Epithelial cell of alveolus of lung (primary cell): ENCODE measurements at places on chromosomes 6 and 20. TPM values are rescaled to one million over a fixed set of nuclear protein-coding genes. Genes with fewer than 3 reads are reported as not detected.

CTAGE9 gene
- total RNA-seq: not detected in 2 replicates

FNDC11 gene
- total RNA-seq: 0.78 TPM in 1 of 2 replicates, not detected in the other

STK38 gene
- 15.8 and 18.4 TPM in 2 replicates for total RNA-seq

LY6G6D gene
- not detected in 2 replicates for total RNA-seq

MAS1 gene
- not detected in 2 replicates for total RNA-seq

HTR1B gene
- 0.32 and 8.7 TPM in 2 replicates for total RNA-seq
